ENCODE measurements at places on chromosomes 13 and 19.

- DNase-seq: no peak
Measured at GRCh38 chr13:106474912-106475311, 60.5 kb downstream of the EFNB2 start.

DNA sequence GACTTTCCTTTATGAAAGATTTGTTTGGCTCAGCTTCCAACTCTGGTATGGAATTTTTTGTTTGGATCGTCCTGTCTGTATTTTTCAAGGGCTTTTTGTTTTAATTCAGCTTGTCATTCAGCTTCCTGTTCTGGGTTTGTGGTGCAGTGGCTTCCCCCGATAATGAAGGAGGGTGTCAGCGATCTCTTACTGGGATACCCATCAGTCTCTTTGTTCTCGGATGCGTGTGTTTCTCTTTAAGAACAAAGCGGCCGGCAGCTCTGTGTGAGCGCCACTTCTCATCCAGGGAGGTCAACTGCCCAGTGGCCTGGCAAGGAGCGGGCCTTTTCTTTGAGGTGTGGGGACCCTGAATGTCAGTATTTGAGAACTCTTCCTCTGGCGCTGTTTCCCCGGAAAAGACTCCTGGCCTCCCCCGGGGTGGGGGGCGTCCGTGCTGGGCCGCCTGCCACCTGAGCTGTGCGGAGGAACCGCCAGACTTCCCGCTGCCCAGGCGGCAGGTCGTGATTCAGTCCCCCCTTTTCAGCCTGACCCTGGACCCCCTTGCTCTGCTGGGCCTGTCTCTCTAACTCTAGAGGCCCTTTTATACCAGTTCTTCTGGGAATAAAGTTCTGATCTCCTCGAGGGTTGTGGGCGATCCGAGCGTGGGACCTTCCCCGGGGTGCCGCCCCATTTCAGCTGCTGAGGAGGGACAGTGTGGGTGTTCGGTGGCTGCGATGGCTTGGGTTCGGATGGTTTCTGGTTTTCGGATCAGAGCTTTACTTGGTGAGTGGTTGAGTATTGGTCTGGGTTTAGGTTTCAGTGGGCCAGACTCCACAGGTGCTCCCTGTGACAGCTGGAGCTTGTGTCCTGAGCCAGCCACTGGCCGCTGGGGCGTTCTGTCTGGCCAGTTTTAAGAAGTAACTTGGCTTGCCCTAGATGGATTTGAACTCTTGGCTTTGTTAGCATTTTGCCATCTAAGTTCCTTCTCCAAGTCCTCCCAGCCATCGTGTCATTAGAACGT is 3.4 kb downstream of the SF3A2 start:
- no peak for DNase-seq

DNA sequence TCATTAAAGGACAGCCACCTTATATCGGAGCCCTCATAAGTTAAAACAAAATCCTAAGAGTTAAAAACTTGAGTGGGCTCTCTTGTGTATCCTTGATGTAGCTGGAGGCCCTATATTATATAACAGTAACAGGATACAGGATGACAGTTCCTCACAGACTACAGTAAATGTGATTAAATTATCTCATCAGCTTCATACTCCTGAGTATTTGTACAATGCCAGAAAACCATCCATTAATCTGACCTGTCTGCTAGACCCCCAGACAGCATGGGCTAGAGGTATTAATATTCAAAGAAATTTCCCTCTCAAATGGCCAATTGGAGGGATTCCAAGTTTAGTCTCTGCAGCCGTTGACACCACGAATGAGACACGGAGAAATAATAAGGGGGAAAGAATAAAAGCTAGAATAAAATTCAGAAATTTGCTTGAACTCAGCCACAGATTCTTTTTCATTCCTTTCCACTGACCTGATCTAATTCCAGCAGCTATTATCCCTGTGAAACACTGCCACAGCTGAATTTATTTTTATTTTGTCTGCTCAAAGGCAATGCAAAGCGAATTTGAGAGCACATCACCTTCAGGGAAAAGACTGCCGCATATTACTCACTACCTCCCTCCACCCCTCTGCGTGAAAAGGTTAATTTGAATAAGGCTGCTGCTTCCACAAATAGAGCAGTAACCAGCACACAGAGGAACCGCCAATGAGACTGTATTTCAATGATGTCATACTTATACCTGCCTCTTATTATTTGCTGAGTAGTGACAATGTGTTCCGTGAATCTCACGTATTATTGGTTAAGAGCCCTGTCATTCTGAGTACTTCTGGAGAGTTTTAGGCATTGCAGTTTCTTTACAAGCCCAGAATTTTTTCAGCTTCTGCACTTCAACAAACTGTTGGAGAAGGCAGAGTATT is 155.9 kb upstream of the KLF12 start:
- DNase-seq: peak; percentile 25

DNA sequence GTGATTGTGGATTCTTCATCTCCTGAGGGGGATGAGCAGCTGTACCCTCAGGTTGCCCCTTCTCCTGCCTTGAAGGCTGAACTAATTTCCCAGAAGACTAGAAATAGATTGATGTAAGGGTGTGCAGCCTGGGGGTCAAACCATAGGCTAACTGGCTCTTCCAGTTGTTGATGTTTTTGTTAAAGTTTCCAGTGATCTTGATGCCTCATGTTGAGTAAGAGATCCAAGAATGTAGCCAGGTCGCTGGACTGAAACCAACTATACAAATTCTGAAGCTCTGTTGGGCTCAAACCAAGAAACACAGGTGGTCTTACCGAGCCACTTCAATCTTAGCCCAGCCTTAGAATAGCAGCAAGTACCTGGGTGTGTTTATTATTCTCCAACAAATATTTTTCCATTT is 391.8 kb downstream of the KLF5 start:
- DNase-seq: no peak

DNA sequence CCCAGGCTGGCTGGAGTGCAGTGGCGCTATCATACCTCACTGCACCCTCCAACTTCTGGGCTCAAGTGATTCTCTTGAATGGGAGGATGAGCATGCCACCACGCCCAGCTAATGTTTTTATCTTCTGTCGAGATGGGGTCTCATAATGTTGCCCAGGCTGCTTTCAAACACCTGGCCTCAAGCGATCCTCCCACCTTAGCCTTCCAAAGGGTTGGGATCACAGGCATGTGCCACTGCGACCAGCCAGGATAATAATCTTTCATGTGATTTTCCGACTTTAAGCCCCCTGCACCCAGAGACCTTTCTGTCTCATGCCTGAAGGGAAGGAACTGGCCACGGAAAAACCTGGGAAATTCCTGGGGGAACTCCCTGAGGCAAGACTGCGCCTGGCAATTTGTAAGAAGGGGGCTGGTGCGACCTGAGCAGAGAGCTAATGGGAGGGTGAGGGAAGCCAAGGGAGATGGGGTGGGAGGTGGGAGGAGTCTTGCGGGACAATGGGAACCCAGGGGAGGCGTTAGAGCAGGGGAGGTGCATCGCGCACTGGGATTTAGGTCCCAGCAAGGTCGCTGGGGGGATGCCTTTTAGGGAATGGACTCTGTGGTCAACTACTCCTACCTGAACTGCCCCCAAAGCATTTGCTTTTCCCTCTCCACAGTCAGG is 1.2 kb upstream of the CCDC124 start:
- no peak for DNase-seq

DNA sequence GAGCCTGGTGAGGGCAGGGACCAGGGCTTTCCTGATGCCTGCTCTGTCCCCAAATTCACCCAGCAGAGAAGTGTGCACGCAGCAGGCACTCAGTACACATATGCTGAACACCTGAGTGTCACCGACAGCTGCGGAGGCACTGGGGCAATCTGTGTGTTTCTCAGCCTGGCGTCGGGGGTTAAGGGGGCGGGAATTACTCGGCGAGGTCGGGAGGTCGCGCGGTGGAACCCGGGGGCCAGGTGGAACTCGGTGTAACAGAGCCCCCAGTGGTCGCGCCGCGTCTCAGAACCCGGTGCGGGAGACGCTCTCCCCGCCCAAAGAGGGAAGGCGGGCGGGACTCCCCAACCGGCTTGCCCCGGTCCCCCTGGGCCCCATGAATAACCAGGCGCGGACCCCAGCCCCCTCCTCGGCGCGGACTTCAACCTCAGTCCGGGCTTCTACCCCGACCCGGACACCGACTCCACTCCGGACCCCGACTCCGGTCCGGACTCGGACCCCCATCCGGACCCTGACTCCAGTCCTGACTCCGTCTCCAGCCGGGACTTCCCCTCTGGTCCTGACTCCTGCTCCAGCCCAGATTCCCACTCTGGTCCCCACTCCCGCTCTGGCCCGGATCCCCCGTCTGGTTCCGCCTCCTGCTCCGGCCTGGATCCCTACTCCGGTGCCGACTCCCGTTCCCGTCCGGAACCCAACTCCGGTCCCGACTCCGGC is at the start of gene SELENOV:
SELENOV (plus strand) TSS at position 300 of the 711 bp plus-strand sequence; CDS start at position 374, 74 bp downstream.
- no peak for DNase-seq

- DNase-seq: no peak
Measured at GRCh38 chr19:4897146-4897545, 5.5 kb downstream of the ARRDC5 start.

GRCh38 chr19:51660975-51661600 is 14.5 kb upstream of the SIGLEC14 start:
- DNase-seq: peak; percentile 34

DNA sequence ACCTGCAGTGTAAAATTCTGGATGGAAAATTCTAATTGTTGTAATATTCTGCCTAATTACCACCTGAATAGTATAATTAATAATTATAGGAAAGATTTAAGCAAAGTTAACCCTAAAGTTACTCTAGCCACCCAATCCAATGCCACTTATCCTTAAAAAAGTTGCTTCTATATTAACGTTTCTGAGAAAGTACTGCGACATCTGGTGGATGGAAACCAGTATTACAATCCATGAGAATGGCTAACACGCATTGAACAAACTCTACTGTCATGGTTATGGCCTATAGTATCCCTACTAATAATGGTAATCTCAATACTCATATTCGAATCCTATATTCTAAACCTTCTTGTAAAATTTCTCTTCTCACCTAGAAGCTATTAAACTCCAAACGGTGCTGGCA is 1551.8 kb downstream of the SLITRK1 start:
- no peak for DNase-seq

GRCh38 chr13:39737047-39737446 is 81.6 kb downstream of the COG6 start:
- DNase-seq: no peak

DNA sequence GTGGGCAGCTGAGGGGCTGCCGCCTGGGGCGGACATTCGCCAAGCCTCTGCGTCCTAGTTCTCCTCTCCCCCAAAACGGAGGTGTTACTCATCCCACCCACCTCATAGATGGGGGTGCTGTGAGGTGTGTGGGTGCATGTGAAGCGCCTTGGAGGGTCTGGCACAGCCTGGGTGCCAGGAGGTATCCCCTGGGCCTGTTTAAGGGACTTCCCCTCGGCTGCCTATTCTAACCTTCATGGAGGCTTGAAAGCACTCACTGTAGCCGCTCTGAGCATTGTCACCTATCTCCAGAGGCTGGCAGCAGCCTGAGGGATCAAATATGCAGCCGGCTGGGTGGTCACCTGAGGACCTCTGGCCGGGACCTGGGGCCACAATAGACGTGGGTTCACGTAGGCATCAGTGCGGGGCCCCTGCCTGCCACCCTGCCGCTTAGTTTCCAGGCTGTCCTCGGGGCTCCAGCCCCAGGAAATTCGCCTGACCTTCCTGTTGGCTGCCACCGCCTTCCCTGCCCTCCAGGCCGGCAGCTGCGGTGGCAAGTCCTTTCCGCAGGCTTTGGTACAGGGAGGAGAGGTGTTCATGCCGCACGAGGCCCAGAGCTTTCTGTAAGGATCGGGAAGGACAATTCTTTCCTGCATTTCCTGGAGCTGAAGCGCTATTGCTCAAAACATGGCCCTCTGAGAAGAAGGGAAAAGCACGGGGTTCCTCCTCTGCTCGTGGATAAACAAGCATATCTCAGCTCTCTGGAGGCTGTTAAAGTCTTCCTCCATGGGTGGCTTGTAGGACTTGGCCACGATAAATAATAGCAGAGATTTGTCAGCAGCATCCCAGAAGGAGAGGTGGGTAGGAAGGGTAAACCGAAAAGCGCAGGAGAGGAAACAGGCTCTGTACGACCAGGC is 4.6 kb downstream of the COL4A2 start:
- no peak for DNase-seq

GRCh38 chr13:51739027-51739764 is 64.8 kb downstream of the DHRS12 start:
- DNase-seq: no peak

DNA sequence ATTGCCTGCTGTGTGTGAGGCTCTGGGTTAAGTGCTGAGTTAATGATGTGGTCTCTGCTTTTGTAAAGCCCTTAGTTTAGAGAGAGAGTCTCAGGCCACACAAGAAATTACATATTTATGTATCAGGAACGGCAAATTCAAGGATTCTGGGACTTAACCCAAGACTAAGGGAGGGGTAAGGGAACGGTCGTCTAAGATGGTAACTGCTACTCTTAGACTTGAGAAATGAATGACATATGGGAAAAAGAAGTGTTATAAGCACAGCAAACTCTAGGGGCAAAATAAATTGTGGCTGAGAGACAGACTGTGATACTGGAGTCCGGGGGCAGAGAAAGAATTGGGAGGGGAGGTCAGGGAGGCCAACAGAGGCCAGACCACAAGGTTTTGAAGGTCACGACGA is 10.2 kb downstream of the VSIG10L start:
- DNase-seq: no peak

DNA sequence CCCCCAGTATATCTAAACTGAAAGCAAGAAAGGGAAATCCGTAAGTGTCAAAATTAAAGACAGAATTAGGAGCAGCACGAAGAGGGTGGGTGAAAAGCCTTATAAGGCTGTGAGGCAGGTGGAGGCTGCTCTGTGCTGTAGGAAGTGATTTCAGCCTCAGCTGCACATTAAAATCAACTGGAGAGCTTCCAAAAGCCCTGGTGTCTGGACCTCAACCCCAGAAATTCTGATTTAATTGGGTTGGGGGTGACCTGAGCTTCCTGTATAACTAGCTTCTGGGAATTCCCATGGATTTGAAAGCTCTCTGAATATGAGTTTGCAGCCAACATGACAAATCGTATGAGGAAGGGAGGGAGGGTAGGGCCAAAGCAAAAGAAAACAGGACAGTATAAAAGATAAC is 242.4 kb upstream of the TMTC4 start:
- no peak for DNase-seq

- no peak for DNase-seq
Measured at GRCh38 chr19:45100201-45100600, 7.2 kb downstream of the PPP1R37 start.

GRCh38 chr19:10195199-10195519 is 406 bp upstream of the DNMT1 start:
- no peak for DNase-seq

DNA sequence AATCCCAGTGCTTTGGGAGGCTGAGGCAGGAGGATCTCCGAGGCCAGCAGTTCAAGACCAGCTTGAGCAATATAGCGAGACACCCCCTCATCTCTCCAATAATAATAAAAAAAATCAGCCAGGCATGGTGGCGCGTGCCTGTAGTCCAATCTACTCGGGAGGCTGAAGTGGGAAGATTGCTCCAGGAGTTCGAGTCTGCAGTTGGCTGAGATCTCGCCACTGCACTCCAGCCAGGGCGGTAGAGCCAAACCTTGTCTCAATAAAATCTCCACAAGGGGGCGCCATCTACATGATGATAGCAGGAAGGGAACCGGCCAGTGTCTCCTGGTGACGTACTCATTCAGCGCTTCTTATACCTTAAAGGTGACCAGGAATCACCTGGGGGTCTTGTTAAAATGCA is 13.6 kb upstream of the C5AR1 start:
- DNase-seq: no peak

- no peak for DNase-seq
Measured at GRCh38 chr13:60662595-60662994, 265.6 kb downstream of the TDRD3 start.

GRCh38 chr19:9885077-9885552 is 50.0 kb downstream of the PIN1 start:
- no peak for DNase-seq

Measured in C1 segment of cervical spinal cord (tissue), 14 donors.